GM23248 (cell line): ENCODE measurements at places on chromosomes 12 and 14. TPM values are rescaled to one million over a fixed set of nuclear protein-coding genes. Genes with fewer than 3 reads are reported as not detected.
A peak's percentile ranks its signal among the peaks of the same experiment; 100 is the strongest.

DNA sequence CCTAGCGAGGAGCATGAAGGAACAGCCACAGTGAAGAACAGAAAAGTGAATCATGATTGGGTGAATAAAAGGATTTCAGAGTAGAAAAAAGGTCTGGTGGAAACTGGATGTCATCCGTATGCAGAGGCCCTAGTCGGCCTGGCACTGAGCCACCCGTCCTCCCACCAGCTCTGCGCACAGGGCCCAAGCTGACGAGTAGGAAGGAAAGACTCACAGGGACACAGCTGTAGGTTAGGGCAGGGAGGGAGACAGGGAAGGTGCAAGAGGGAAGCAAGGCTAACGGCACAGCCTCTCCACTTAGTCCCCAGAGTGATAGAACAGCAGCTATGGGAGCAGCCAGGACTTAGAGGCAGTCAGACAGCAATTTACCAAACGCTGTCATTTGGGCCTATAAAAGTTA, 112.6 kb downstream of the KCNK10 start:
- DNase-seq, result no peak
- H3K36me3 ChIP-seq, result no peaks in the 10 kb centered on the region
- H3K4me1 ChIP-seq, result no peaks in the 10 kb centered on the region
- H3K27me3 ChIP-seq, result no peaks in the 10 kb centered on the region
- no peak overlapping the region for H3K27ac ChIP-seq

GRCh38 chr14:53943751-53944083, 12.9 kb downstream of the BMP4 start:
- no peaks in the 10 kb centered on the region for H3K36me3 ChIP-seq
- no peak overlapping the region for H3K4me3 ChIP-seq
- peaks cover 27% of the 10 kb centered on the region for H3K27me3 ChIP-seq
- no peak for DNase-seq

- no peak overlapping the region for H3K27ac ChIP-seq
- no peaks in the 10 kb centered on the region for H3K27me3 ChIP-seq
- no peaks in the 10 kb centered on the region for H3K36me3 ChIP-seq
- no peak for DNase-seq
- no peaks in the 10 kb centered on the region for H3K4me1 ChIP-seq
Observed at GRCh38 chr14:56918849-56919574, 108.7 kb upstream of the OTX2 start.

GRCh38 chr14:104968541-104969401, 9.4 kb downstream of the AHNAK2 start:
- H3K27me3 ChIP-seq, result no peaks in the 10 kb centered on the region
- H3K36me3 ChIP-seq, result no peaks in the 10 kb centered on the region
- H3K4me1 ChIP-seq, result peaks cover 50% of the 10 kb centered on the region
- DNase-seq, result peak; percentile 85

DNA sequence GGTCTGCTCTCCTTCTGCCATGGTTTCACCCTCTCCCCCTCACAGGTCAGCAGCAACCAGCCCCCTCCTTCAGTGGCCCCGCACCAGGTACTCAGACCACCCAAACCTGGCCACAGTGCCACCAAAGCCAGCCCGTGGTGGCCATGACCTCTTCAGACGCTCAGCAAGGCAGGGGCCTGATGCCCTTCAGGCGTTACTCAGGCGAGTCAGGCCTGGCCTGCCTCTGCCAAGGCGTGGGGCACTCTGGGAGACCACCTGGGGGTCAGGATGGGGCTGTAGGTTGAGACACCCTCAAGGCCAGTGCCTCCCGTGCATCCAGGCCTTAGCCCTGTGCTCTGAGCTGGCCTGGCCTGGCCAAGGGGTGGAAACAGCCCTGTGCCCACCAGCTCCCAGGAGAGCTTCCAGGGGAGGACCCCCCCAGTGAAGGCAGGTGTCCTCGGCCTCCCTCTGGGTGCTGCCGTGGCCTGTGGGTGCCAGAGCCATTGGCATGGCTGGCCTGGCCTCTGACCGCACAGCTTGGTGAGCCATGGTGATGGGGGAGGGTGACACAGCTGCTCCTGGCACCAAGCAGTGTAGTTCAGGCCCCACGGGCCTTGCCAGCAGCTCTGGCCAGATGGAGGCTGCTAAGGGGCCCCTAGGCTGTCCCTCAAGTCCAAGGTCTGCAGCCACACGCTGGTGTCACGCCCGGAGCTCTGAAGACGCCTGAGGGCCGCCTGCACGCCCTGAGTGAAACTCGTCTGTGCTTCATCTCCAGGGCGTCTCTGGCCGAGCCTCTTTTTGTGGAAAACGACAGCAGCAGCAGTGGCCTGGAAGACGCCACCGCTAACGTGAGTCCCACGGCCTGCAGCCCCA, 15.1 kb downstream of the XRCC3 start:
- H3K4me3 ChIP-seq, result no peak overlapping the region
- no peaks in the 10 kb centered on the region for H3K4me1 ChIP-seq
- no peaks in the 10 kb centered on the region for H3K27me3 ChIP-seq
- no peak overlapping the region for H3K27ac ChIP-seq
- H3K36me3 ChIP-seq, result peaks cover 28% of the 10 kb centered on the region

Gene COX8C
- total RNA-seq, result not detected in 2 replicates

Gene PMEL
- 0.13 and 2.3 TPM in 2 replicates for total RNA-seq

Gene NXPH4
- total RNA-seq, result 5.6 and 5.7 TPM in 2 replicates
